ENCODE measurements at places on chromosomes 7 and 10.

DNA sequence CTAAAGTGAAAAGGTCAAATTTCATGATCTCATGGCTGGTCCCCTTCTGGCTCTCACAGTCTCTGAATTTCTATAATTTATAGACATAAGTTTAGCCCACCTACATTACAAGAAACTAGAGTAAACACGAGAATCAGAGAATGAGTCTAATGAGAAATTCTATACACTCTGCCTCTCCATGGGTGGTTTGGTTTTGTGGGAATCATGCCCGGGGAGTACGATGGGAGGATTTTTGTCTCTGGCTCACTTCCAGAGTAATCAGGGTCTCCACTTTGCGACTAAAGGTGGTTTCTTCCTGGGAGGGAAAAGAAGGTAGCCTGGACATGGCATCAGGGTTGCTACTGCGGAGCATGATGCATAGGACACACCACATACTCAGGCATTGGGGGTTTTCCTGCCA is 69.7 kb downstream of the MRC1 start:
- DNase-seq: no peak
- H3K4me1 ChIP-seq: no peaks in the 10 kb centered on the region
- H3K27ac ChIP-seq: no peak overlapping the region
- peaks cover 4% of the 10 kb centered on the region for H3K27me3 ChIP-seq
- H3K4me3 ChIP-seq: no peak overlapping the region

GRCh38 chr10:101986624-101986971 is 69.4 kb downstream of the ARMH3 start:
- peaks cover 11% of the 10 kb centered on the region for H3K36me3 ChIP-seq
- no peaks in the 10 kb centered on the region for H3K4me1 ChIP-seq
- H3K27me3 ChIP-seq: no peaks in the 10 kb centered on the region
- DNase-seq: no peak
- H3K4me3 ChIP-seq: no peak overlapping the region
- peak overlapping the region; percentile 68 for H3K27ac ChIP-seq

DNA sequence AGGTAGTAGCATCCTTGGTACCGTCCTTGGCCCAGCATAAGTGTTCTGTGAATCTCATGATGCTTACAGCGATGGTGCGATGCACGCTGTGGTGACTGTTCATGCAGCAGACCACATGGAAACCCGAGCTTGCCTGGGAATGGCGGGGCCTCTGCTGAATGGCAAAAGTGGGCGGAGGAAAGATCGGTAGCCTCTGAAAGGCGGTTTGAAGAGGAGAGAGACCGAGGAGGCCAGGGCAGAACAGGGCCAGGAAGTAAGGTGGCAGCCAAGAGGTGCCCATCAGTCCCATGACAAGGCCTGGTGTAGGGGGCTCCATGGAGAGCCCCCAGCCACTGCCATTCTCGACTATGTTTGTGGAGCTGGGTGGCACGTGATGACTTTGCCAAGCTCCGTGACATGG is 33.2 kb upstream of the CNPY1 start:
- H3K4me1 ChIP-seq: no peaks in the 10 kb centered on the region
- DNase-seq: no peak
- H3K27ac ChIP-seq: no peak overlapping the region
- peaks cover 9% of the 10 kb centered on the region for H3K27me3 ChIP-seq
- H3K4me3 ChIP-seq: no peak overlapping the region
- no peaks in the 10 kb centered on the region for H3K36me3 ChIP-seq

- H3K4me1 ChIP-seq: no peaks in the 10 kb centered on the region
- no peak for DNase-seq
- no peaks in the 10 kb centered on the region for H3K27me3 ChIP-seq
- H3K36me3 ChIP-seq: no peaks in the 10 kb centered on the region
- H3K4me3 ChIP-seq: no peak overlapping the region
Measured at GRCh38 chr7:11818281-11818680, 13.7 kb downstream of the THSD7A start.

DNA sequence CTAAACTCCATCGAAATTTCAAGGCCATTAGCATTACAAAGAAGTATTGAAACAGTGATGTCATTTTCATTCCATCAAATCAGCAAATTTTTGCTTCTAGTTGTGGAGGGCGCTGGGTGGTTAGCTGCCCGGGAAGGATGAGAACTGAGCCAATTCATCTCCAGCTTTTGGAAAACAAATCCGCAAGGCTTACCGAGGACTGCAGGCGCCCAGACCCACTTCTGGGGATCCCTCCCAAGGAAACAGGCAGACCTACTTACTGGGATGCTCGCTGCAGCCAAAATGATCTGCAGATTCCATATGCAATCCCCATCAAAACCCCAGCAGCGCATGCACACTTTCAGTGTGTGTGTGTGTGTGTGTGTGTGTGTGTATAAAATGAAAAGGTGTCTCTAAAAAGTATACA is 19.2 kb downstream of the TNRC18 start:
- no peaks in the 10 kb centered on the region for H3K27me3 ChIP-seq
- H3K36me3 ChIP-seq: no peaks in the 10 kb centered on the region
- no peak for DNase-seq
- H3K4me3 ChIP-seq: no peak overlapping the region
- no peak overlapping the region for H3K27ac ChIP-seq
- H3K4me1 ChIP-seq: no peaks in the 10 kb centered on the region

DNA sequence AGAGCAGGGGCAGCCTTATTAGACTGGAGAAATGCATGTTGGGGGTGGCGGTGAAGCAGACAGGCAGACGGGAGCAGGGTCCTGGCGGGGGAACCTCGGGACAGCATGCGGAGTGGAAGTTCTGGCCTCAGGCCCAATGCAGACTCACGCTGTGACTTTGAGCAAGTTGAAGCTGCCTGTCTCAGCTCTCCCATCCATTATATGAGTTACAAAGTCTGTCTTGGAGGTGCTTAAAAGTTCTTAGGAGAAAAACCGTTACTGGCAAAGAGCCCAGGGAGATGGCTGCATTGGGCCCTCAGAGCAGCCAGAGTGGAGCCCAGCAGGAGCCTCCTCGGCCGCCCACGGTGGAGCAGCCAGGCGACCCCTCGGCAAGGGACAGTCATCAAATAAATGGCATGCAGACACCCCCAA is 509.5 kb downstream of the PLXNA4 start:
- no peak for DNase-seq
- H3K4me3 ChIP-seq: no peak overlapping the region
- no peaks in the 10 kb centered on the region for H3K36me3 ChIP-seq

DNA sequence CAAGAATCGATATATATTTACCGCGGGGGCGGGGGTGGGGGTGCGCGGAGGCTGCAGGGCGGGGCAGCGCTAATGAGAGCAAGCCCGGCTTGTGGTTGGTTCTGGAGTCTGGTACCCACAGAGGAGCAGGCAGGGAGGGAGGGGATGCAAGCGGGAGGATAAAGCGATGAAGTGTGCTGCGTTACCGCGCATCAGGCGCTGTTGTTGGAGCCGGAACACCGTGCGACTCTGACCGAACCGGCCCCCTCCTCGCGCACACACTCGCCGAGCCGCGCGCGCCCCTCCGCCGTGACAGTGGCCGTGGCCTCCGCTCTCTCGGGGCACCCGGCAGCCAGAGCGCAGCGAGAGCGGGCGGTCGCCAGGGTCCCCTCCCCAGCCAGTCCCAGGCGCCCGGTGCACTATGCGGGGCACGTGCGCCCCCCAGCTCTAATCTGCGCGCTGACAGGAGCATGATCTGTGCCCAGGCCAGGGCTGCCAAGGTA is at the start of gene HECW1:
TSS of gene HECW1 (plus strand) at position 189 of the 482 bp plus-strand sequence. CDS start 131,259 bp downstream, outside the sequence.
- no peak for DNase-seq
- no peak within 1 kb of the TSS for H3K27ac ChIP-seq
- no peak within 1 kb of the TSS for H3K4me3 ChIP-seq
- peaks cover 1% of the 10 kb centered on the region for H3K4me1 ChIP-seq
- H3K36me3 ChIP-seq: no peaks in the 10 kb centered on the region

DNA sequence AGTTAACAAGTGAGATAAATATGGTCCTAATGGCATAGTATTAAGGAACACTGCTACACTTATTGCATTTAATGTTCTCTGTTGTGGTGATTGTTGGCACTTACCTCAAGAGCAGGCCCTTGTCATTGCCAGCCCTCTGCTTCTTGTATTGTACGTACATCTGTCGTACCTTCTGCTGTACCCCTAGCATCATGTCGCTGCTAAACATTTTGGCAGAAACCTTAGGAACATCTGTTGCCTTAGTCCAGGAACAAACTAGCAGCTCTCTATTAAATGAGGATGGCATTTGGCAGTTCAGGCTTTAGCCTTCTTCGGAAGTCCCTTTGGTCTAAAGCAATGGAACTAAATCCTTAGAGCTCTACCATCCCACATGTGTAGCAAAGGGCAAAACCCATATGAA is 47.6 kb downstream of the PRKG1 start:
- no peaks in the 10 kb centered on the region for H3K4me1 ChIP-seq
- H3K4me3 ChIP-seq: no peak overlapping the region
- no peaks in the 10 kb centered on the region for H3K36me3 ChIP-seq
- H3K27me3 ChIP-seq: no peaks in the 10 kb centered on the region

GRCh38 chr10:118045837-118046394 is 825 bp downstream of the RAB11FIP2 start:
- peak overlapping the region; percentile 85 for H3K4me3 ChIP-seq
- H3K27ac ChIP-seq: peak overlapping the region; percentile 91
- no peaks in the 10 kb centered on the region for H3K27me3 ChIP-seq
- peak; percentile 22 for DNase-seq
- no peaks in the 10 kb centered on the region for H3K36me3 ChIP-seq

GRCh38 chr10:86287966-86288579 is 78.5 kb downstream of the GRID1 start:
- H3K4me3 ChIP-seq: no peak overlapping the region
- DNase-seq: no peak
- H3K36me3 ChIP-seq: no peaks in the 10 kb centered on the region

DNA sequence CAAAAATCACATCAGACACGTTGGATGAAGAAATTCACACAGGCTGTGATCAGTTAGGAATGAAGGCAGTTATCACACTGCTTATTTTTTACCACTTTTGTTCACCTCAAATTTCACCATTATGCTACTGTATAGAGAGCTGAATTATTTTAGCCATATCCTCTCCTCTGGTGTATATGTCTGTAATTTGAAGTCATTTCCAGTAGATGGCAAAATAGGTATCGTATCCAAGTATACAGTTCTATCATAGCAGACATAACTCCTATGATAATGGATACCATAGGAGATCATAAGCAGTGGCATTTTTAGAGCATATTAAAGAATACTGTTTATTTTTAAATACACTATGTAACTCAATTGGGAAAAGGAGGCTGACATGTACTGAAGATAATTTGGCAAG is 909.7 kb downstream of the DNAJB9 start:
- no peak for DNase-seq
- no peaks in the 10 kb centered on the region for H3K36me3 ChIP-seq
- H3K4me1 ChIP-seq: no peaks in the 10 kb centered on the region
- H3K4me3 ChIP-seq: no peak overlapping the region

- peaks cover 7% of the 10 kb centered on the region for H3K27me3 ChIP-seq
- no peaks in the 10 kb centered on the region for H3K4me1 ChIP-seq
- H3K27ac ChIP-seq: no peak overlapping the region
- no peak for DNase-seq
- H3K4me3 ChIP-seq: no peak overlapping the region
Measured at GRCh38 chr10:104109908-104110662, 11.9 kb upstream of the SFR1 start.

DNA sequence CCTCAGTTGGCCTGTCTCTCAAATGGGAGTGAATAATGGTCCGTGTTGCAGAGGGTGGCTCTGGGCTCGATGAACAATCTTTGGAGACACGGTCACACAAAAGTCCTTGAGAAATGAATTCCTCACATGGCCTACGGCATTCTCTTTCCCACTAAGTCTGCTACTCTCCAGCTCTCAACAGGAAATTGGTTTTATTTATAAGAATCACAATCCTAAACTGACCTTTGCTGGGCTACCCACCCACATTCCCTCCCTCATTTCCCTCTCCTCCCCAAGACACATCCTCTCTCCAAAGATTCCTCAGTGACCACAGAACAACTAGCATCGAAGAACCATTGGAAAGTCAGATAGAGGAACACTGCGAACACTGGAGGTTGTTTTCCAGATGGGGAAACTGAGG is 4.7 kb downstream of the AFAP1L2 start:
- H3K36me3 ChIP-seq: no peaks in the 10 kb centered on the region
- no peak overlapping the region for H3K27ac ChIP-seq
- peaks cover 11% of the 10 kb centered on the region for H3K27me3 ChIP-seq
- H3K4me1 ChIP-seq: peaks cover 5% of the 10 kb centered on the region

GRCh38 chr10:99532687-99533495 is at the start of gene NKX2-3:
TSS of gene NKX2-3 (plus strand) at chr10:99532942. CDS start at chr10:99533132, 190 bp downstream.
- no peaks in the 10 kb centered on the region for H3K36me3 ChIP-seq
- no peak within 1 kb of the TSS for H3K27ac ChIP-seq
- H3K4me1 ChIP-seq: peaks cover 61% of the 10 kb centered on the region
- H3K4me3 ChIP-seq: peak within 1 kb of the TSS; percentile 33
- peaks cover 58% of the 10 kb centered on the region for H3K27me3 ChIP-seq

- H3K4me3 ChIP-seq: no peak overlapping the region
- H3K36me3 ChIP-seq: no peaks in the 10 kb centered on the region
- no peak overlapping the region for H3K27ac ChIP-seq
- peaks cover 7% of the 10 kb centered on the region for H3K4me1 ChIP-seq
- peaks cover 20% of the 10 kb centered on the region for H3K27me3 ChIP-seq
Measured at GRCh38 chr10:133226251-133226808, 3.7 kb upstream of the UTF1 start.

- peaks cover 2% of the 10 kb centered on the region for H3K27me3 ChIP-seq
- H3K4me1 ChIP-seq: no peaks in the 10 kb centered on the region
Measured at GRCh38 chr7:121166916-121167315, 161.9 kb upstream of the WNT16 start.

DNA sequence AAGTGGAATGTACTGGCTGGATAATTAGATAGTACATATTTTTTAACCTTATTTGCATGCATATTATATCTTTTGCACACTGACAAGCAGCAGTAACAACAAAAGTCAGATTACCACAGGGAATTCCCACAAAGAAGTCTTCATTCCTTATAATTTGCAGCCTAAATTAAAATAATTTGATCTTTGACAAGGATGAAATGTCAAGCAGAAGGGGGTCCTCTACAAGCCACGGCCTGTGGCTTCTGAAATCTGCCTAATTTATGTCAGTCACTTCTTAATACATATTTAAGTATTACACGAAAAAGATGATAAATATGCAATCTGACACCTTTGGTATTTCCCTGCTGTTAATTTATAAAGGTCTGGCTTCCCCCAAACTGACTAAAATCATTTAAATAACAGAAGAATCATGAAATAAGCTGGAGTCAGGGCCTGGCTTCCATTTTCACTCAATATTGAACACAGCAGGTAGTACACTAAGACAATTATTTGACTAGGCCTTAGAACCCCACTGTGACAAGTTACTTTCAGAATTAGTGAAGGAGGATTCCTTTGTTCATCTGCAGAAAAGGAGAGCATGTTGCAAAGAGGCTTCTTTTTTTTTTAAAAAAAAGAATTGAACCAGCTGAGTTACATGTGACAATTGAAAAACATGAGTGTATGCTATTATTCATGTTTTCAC is 351.1 kb upstream of the ETV1 start:
- no peaks in the 10 kb centered on the region for H3K27me3 ChIP-seq
- DNase-seq: no peak
- no peaks in the 10 kb centered on the region for H3K4me1 ChIP-seq
- no peak overlapping the region for H3K4me3 ChIP-seq
- H3K27ac ChIP-seq: no peak overlapping the region

Measured in immature natural killer cell (primary cell).